BJ (cell line): ENCODE measurements at places on chromosomes 2 and 18. TPM values are rescaled to one million over a fixed set of nuclear protein-coding genes. Genes with fewer than 3 reads are reported as not detected.

The IAH1 gene
- 92.2 and 120 TPM in 2 replicates for polyA plus RNA-seq

The ALLC gene
- polyA plus RNA-seq, result not detected in 2 replicates

The KCNG2 gene
- not detected in 2 replicates for polyA plus RNA-seq

The KIF1A gene
- polyA plus RNA-seq, result 0.01 TPM in 1 of 2 replicates, not detected in the other

The LCT gene
- not detected in 2 replicates for polyA plus RNA-seq

The CYP27A1 gene
- polyA plus RNA-seq, result 17.2 and 26.8 TPM in 2 replicates

The SPEG gene
- 47.0 and 69.9 TPM in 2 replicates for polyA plus RNA-seq

The ABCG5 gene
- polyA plus RNA-seq, result not detected in 2 replicates

The NAB1 gene
- polyA plus RNA-seq, result 14.1 and 19.5 TPM in 2 replicates

The SPHKAP gene
- 0.44 and 0.50 TPM in 2 replicates for polyA plus RNA-seq

The PRPF40A gene
- 82.4 and 135 TPM in 2 replicates for polyA plus RNA-seq

The ITGB6 gene
- polyA plus RNA-seq, result 0.01 and 0.04 TPM in 2 replicates

The ANKRD62 gene
- not detected in 2 replicates for polyA plus RNA-seq

The MAL gene
- not detected in 2 replicates for polyA plus RNA-seq

The CPO gene
- not detected in 2 replicates for polyA plus RNA-seq

The MAIP1 gene
- polyA plus RNA-seq, result 11.3 and 14.0 TPM in 2 replicates

The CNGA3 gene
- not detected in 2 replicates for polyA plus RNA-seq

The SPRED2 gene
- polyA plus RNA-seq, result 11.0 and 13.1 TPM in 2 replicates

The SOCS6 gene
- 26.7 and 28.7 TPM in 2 replicates for polyA plus RNA-seq

The STRADB gene
- polyA plus RNA-seq, result 18.2 and 31.3 TPM in 2 replicates
